ENCODE measurements at places on chromosomes 12 and 14.

DNA sequence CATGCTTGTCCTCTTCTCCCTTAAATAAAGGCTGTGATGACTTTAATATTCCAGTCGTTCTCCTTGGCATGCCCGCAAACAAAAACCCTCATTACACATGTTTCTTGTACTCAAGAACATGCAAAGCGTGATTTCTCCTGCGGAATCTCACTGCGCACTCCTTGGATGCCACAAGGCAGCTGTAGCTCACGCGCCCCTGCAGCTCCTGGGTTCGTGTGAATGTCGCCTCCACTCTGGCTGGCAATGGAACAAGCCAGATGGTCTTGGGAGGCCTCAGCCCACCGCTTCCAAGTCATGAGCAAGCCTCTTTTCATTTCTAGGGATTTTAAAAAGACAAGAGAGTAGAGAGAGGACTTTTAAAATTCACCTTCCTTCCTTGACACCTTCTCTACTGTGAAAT, 403.8 kb downstream of the PCNX1 start:
- no peak for DNase-seq

DNA sequence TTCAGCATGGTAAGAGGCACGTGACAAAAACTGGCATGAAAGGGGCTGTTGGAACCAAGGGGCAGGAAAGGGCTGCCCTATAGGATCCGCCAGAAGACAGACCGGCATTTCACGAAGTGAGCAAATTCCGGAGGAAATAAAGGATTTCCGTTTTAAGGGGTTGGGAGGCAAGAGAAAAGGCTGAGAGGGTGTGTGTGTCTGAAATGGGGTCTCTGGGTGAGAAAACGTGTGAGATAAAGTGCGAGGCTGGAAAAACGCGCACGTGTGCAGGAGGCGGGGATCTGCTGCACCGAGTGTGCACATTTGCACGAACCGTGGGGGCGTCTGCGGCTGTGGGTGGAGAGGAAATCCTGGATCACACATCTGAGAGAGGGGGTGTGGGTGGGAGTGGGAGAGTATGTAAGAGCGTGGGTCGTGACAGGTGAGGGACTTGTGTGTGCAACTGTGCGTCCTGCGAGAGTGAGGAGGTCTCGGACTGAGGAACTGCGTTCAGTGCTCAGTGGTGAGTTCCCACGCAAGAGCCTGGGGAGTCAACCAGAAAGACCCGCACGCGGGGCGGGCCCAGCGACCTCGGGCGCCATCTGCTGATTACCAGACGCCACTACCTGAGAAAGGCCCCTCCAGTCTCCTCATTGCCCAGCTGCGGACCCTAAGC, 37.0 kb upstream of the P2RX7 start:
- peak; percentile 56 for DNase-seq

GRCh38 chr14:49220492-49220891, 365.7 kb downstream of the RPS29 start:
- no peak for DNase-seq

DNA sequence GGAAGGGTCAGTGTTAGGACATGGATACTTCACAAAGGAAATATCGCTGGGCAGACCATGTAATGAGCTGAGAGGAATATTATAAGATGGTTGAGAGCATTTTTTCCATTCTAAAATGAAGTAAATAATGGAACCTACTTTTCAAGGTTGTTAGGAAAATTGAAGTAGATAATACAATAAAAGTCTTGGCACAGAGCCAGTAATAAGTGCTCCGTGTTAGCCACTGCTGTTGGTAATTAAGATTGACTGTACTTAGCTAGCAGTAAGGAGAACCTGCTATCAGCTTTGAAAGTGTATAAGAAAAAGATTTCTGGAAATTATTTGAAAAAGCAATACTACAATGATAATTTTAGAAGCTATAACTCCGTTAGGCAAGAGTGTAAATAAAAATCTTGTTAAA, 77.6 kb downstream of the SCAF11 start:
- DNase-seq: no peak

DNA sequence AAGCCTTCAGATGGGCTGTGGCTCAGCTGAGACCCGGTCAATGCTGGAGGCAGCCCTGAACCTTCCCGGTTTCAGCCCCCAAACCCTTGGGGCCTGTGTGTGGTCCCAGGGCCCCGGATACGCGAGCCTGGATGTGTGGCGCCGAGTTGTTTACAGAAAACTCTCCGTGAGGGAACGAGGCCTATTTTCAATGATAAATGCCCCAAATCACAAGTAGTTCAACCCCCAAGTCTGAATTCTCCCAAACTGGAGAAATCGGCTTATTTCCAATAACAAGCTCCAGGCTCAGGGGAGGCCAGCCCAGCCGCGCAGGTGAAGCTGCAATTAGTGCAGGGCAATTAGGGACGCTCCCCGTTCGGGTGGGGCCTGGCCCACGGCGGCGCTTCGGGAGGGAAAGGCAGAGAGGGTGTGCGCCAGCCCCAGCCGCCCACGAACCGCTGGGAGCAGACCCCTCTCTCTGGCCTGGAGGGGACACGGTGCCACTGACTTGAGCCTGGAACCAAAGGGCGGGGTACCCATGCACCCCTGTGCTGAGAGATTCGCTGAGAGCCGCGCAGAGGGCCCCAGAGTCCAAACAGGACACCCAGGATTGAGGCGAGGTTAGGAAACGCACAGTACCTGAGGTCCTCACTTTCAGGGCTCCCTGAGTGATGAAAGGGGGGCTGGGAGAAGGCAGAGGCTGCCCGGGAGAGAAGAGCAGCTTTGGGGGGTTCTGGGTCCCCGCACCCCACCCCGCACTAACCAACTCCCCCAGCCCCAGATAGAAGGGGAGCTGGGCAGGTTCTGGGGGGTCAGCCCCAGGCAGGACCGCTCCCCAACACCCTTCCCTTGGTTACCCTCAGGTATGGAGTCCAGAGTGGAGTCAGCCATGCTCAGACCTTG, 14.2 kb upstream of the ANKRD9 start:
- DNase-seq: no peak

DNA sequence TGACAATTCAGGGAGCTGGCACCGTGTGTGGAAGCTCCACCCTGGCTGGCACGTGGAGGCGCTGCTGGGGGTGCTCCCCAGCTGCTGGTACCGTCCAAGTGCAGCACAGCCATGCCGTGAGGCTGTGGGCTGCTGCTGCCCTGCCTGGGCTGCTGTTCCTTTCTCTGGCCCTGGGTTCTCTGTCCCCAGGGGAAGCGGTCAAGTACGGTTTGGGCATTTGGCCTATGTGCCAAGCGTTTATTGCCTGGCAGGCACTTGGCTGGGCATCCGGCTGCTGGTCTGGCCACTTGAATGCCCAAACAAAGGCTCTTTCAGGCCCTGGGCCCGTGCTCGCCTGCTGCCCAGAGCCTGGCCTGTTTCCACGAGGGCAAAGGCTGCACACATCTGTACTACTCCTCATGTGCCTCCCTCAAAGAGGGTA, 39.6 kb downstream of the RHOF start:
- no peak for DNase-seq

DNA sequence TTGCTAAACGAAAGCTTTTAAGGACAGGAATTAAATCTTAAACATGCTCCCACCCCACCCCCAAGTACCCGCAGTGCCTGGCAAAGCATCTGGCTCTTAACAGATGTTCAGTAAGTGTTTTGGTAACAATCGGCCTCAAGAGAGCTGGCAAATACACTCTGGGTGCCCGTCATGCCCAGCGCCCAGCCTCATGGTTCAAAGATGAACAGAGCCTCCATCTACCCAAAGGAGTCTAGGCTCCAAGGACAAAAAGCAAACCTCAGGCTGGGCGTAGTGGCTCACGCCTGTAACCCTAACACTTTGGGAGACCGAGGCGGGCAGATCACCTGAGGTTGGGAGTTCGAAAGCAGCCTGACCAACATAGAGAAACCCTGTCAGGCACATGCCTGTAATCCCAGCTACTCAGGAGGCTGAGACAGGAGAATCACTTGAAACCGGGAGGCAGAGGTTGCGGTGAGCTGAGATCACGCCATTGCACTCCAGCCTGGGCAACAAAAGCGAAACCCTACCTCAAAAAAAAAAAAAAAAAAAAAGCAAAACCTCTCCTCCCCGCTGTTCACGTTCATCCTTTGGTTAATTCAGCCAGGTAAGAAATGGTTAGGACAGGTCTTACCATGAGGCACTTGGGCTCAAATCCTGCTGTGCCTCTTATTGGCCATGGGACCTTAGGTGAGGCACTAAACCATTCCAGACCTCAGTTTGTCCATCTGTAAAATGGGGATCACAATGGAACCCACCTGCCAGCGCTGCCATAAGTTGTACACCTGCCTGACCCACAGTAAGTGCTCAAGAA, 151.3 kb downstream of the BCL11B start:
- DNase-seq: no peak

- DNase-seq: no peak
Observed at GRCh38 chr12:122732611-122733010, 2.0 kb upstream of the HCAR1 start.

Data from iris pigment epithelial cell (primary cell).